ENCODE measurements at places on chromosomes 4 and X. TPM values are rescaled to one million over a fixed set of nuclear protein-coding genes. Genes with fewer than 3 reads are reported as not detected.

DNA sequence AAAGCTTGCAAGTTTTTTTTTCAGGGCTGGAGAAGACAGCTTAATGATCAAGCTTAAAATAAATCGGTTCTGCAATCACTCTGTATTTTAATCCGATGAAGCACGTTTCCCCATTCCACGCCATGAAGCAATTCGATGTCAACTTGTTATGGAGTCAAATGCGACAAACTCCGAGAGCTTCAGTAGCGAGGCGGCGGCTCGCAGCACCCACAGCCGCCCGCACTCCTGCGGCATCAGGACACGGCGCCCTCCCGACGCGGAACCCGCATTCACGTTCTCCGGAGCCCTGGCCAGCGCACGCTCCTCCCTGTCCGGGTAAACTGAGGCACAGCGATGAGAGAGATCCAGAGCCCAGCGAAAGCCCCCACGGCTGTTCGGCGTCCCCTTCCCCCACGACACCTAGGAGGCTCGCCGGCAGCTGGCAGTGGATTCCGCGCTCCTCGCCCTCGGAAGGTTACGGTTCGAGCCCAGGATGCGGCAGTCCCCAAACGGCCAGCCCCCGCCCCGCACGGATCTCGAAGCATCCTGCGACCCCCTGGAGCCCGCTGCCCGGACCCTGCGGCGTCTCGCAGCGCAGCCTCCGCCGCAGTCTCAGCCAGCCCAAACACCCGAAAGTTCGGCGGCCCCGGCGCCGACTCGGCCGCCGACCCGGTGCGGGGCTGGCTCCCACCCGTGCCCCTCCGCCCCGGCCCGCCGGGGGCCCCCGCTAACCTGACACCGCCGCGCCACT is 507 bp downstream of the MFAP3L start:
- H3K36me3 ChIP-seq: no peaks in the 10 kb centered on the region
- peak; percentile 51 for DNase-seq
- H3K27ac ChIP-seq: no peak overlapping the region
- peaks cover 43% of the 10 kb centered on the region for H3K27me3 ChIP-seq
- H3K4me1 ChIP-seq: peaks cover 11% of the 10 kb centered on the region

The TRO gene
- total RNA-seq: 52.2 TPM

The SSX3 gene
- total RNA-seq: not detected

The CWH43 gene
- total RNA-seq: not detected

- no peak for DNase-seq
- H3K36me3 ChIP-seq: no peaks in the 10 kb centered on the region
- H3K4me3 ChIP-seq: no peak overlapping the region
- H3K4me1 ChIP-seq: peaks cover under 1% of the 10 kb centered on the region
Measured at GRCh38 chr4:5012958-5013357, 6.3 kb downstream of the CYTL1 start.

DNA sequence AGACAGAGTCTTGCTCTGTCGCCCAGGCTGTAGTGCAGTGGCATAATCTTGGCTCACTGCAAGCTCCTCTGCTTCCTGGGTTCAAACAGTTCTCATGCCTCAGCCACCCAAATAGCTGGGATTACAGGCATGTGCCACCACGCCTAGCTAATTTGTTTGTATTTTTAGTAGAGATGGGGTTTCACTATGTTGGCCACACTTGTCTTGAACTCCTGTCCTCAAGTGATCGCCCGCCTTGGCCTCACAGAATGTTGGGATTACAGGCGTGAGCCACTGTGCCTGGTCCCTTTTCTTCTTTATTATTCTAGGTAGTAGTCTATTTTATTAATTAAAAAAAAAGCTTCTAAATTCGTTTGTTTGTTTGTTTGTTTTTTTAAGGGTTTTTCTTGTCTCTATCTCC is 59.1 kb downstream of the SLAIN2 start:
- peaks cover 4% of the 10 kb centered on the region for H3K4me1 ChIP-seq
- H3K4me3 ChIP-seq: no peak overlapping the region
- no peak overlapping the region for H3K27ac ChIP-seq

GRCh38 chrX:102155806-102156179 is at the start of gene BEX5:
TSS of gene BEX5 (minus strand) at chrX:102155977. CDS start at chrX:102154265, 1,712 bp downstream.
- DNase-seq: peak; percentile 84
- peaks cover 4% of the 10 kb centered on the region for H3K27me3 ChIP-seq
- peak within 1 kb of the TSS; percentile 95 for H3K27ac ChIP-seq

DNA sequence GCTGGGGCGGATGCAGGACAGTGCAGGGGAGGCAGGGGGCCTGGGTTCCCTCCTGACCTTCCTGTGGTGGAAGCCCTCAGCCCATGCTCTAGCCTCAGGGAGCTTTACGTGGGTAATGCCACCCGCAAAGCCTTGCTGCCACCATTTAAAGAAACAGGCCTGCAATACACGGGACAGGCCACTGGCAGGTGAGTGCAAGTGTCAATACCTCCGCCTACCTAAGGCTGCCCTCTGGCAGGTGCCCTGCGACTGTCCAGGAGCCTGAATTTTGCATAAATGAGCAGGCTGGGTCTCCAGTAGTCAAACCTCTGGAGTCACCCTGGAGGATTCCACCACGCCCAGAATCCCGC is 5.9 kb downstream of the CRMP1 start:
- no peaks in the 10 kb centered on the region for H3K36me3 ChIP-seq
- peak overlapping the region; percentile 93 for H3K4me3 ChIP-seq
- peaks cover 26% of the 10 kb centered on the region for H3K27me3 ChIP-seq
- no peak for DNase-seq
- no peak overlapping the region for H3K27ac ChIP-seq

- H3K36me3 ChIP-seq: no peaks in the 10 kb centered on the region
- H3K27ac ChIP-seq: no peak overlapping the region
- no peak for DNase-seq
- H3K4me1 ChIP-seq: no peaks in the 10 kb centered on the region
- no peaks in the 10 kb centered on the region for H3K27me3 ChIP-seq
Measured at GRCh38 chr4:169397762-169398161, 127.0 kb upstream of the SH3RF1 start.

DNA sequence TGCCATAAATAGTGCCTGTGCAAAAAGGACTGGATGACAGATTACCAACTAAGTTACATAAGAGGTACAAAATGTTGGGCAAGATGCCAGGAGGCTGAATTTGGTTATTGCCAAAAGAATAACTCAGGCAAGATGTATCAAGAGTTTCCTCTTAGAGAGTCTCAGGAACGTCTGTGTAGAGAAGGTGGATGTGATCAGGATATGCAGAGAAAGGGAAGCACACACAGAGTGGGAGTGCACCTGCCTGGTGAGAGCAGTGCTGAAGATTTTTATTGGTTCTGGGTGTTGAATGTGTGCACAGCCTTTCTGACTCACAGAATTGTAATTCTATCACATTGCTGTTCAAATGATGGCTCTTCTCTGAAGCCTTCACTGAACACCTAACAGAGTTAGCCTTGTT is 156.8 kb upstream of the HS3ST1 start:
- H3K27ac ChIP-seq: no peak overlapping the region
- no peaks in the 10 kb centered on the region for H3K36me3 ChIP-seq
- H3K4me3 ChIP-seq: no peak overlapping the region
- no peaks in the 10 kb centered on the region for H3K4me1 ChIP-seq
- no peaks in the 10 kb centered on the region for H3K27me3 ChIP-seq
- no peak for DNase-seq
